ENCODE measurements at places on chromosomes 11 and 22.

DNA sequence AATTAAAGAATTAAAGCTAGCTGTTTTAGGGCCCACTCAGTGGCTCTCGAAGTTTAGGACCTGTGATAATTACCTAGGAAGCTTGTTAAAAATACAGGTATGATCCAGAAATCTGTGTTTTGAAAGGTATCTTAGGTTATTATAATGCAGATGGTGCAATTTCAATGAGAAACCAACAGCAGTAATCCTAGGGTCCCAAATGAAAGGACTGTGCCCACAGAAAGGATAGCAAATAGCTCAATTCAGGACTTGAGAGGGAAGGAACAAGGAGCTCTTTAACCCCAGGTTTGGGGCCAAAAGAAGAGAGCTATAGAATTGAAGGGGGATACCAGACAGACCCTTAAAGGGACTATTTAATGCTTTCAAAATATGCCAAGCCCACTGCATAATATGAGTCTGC is 11.7 kb downstream of the MMP20 start:
- DNase-seq: no peak

DNA sequence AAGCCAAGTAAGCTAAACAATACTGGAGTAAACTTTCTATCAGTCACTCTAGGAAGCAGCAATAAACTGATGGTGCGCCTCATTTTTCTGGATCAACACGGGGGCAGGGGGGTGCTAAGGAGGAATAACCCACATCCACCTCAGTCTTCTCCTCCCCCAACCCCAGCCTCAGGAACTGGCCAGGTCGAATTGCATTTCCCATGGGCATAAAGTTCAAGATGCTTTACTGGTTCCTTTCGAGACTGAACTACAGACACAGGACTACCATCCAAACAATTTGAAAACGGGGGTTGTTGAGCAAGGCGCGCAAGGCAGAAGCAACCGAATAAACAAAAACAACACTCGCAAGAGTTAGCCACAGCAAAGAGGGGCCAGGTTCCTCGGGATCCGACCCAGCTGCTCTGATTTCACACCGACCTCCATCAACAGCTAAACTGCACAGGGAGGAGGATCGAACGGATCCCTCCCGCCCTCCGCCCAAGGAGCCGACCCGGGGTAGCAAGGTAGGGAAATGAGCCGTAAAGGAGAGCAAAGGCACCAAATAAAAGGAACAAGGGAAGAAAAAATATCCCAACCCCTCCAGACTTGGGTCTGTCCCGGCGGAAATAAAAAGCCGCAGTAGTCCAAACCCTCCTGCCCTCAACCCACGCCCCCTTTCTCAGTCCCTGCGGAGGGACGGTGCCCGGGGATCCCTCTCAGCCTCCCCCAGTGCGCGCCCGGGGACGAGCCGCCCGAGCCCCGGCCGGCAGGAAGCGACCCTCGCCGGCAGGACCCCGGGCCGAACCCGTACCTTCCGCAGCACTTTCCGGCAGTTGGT is 801 bp downstream of the SESN3 start:
- DNase-seq: no peak

GRCh38 chr22:28397306-28397705 is 282.3 kb downstream of the TTC28 start:
- no peak for DNase-seq

DNA sequence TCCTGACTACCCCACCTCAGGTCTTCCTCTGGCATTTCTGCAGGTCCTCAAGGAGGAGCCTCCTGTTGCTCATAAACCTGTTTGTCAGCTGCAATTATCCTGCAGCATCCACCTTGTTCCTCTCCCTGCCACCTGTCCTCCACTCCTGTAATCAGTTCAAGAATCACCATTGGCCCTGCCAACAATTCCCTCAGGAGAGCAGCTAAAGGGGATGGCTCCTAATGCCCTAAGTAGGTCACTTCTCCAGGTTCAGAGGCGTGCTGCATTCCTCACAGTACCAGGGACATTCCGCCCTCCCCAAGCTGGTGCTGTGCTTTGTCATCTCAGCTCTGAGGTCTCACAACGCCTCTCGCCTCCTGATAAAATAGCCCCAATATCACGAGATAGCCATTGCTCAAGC is 2.1 kb downstream of the CLDN25 start:
- no peak for DNase-seq

- no peak for DNase-seq
Measured at GRCh38 chr11:44625759-44626523, 60.5 kb downstream of the CD82 start.

- DNase-seq: no peak
Measured at GRCh38 chr22:43293655-43294392, 49.3 kb downstream of the SCUBE1 start.

DNA sequence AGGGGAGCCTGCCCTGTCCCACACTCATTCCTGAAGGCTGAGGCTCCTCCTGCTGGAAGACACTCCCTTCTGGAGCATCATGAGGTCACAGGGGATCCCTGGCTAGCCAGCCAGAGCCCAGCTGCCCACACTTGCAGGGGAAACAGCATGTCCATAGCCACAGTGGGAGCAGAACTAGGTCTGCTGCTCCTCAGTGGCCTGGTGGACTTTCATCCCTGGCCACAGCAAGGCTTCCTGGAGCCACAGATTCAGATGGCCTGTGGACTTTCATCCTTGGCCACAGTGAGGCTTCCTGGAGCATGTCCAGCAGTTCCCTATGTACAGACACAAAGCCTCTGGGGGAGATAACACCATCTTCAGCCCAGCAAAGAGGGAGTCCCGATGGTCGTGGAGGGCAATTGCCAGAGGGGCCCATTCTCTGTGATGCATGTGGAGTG is 5.9 kb upstream of the APOL6 start:
- DNase-seq: no peak

- no peak for DNase-seq
Measured at GRCh38 chr11:124586238-124586860, 16.6 kb downstream of the OR8A1 start.

GRCh38 chr11:2149460-2149859 is 10.3 kb upstream of the IGF2 start:
- no peak for DNase-seq

GRCh38 chr11:1548221-1549070 is 23.6 kb downstream of the DUSP8 start:
- no peak for DNase-seq

DNA sequence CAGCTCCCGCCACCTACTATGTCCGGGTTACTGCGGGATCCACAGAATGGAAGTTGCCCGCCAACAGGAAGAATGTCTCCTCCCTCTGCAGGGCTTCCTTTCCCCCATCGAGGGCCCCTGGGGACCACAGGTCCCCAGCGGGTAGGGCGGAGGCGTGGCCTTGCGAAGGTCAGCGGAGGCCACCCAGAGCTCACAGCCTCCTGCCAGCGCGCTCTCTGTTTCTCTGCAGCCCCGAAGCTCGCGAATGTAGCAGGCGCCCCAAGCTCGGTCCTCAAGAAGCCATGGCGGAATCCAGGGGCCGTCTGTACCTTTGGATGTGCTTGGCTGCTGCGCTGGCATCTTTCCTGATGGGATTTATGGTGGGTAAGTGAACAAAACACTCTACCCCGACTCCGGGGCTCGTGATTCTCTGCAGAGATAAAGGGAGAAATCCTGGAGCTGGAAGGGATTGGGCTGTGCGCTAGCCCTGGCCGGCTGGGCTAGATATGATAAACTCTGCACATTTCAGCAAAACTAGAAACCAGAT is at the start of gene NAALAD2:
Gene NAALAD2 (plus strand): TSS at position 186 of the 526 bp plus-strand sequence. CDS start 96 bp downstream, at position 282.
- no peak for DNase-seq

- DNase-seq: no peak
Measured at GRCh38 chr11:118009864-118010737, 23.9 kb downstream of the IL10RA start.

DNA sequence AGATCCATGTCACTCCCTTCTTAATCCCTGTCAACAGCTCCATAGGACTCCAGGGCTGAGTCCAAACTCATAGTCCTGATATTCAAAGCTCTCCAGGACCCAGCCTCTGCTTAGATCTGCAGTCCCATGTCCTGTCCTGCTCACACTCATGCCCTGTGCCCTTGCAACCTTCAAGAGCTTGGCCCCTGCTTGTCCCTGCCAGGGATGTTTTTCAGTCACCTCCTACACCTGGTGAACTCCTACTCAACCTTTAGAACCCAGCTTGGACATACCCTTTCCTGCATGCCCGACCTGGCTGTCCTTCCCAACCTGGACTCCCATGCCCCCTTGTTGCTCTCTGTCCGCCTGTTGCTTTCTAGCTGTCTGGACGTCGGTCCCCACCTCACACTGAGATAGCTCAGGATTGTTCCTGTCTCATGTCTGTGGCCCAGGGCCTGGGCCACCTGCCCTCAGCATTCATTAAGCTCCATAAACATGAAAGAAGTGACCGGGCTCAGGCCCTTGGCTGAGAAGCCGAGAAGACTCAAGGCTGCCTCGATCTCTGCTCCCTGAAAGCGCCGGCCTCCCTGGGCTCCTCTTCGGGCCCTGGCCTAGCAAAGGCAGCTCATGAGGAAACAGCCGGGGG is 48.8 kb upstream of the RTL6 start:
- no peak for DNase-seq

DNA sequence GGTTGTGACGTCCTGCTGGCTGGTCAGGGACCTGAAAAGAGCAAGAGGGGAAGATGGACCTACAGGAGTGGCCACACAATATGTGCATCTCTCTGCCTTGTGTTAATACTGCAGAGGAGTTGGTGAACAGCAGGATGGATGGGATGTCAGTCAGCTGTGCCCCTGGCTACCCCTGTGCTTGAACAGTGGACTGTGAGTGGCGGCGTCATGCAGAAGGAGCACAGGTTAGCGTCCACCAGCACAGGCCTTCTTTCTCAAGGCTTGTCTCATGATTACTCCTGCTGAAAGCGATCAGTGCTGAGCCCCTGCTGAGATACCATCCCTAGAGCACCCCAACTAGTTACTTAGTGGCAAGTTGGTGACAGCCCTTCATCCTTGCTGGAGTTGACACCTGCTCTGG is 3.8 kb upstream of the CHKB start:
- DNase-seq: no peak

GRCh38 chr11:57605028-57605420 is 7.5 kb downstream of the SERPING1 start:
- DNase-seq: no peak

- DNase-seq: no peak
Measured at GRCh38 chr11:10329935-10330334, 25.1 kb downstream of the ADM start.

DNA sequence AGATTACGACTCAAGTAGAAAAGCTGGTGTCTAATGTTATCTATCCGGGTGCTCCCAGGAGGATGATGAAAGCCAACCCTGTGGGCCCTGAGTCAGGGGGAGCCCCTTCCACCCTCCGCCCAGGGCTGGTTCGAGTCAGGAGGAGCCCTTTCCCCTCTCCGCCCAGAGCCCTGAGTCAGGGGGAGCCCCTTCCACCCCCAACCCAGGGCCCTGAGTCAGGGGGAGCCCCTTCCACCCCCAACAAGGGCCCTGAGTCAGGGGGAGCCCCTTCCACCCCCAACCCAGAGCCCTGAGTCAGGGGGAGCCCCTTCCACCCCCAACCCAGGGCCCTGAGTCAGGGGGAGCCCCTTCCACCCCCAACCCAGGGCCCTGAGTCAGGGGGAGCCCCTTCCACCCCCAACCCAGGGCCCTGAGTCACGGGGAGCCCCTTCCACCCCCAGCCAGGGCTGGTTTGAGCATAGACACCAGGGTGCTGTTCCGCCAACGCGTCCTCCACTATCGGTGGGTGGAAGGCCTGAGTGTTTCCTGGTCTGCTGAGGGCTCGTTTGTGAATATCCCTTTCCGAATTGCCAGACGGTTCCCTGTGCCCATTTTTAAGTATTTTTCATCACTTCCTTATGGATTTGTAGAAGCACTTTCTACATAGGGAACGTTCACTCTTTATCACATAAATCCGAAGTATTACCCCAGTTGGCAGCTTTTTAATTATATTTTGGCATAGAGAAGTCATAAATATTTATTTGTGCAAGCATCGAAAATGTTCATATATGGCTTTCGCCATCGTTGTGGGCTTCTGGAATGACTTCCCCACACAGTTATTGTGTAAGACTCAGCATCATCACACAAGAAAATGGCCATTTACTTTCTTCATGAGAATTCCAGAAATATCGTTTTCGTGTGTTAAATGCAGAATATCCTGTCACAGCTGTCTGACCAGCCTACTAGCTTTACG is 380.6 kb downstream of the BRD1 start:
- DNase-seq: no peak

DNA sequence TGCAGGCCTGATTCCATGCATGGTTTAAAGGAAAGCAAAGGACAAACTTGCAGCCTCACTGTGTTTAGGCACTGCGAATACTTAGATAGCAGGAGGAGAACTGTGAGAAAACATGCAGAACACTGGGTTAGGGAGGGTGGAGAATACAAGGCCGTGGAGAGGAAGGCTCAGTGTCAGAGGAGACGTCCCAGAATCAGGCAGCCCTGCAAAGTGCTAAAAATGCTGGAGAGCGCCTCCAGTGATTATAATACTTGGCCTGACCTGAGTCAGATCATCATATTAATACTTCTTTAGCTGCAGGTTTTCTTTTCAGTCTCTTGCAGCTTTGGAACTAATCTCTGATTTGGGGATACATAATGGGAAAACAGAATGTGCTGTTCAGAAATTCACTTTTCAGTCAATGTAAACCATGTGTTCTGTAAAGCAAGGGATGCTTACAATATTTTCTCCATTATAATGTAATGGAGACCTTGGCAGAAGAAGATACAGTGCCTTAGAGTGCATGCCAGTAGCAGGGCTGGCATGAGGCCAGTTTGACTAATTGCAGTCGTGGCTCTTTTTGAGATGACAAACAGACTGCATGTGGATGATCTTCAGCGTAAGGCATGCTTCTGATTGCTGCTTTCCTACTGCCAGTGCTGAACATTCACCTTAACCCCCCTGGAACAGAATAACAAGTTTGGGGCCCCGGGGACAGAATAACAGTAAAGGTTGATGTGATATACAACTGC is 16.8 kb downstream of the EXT2 start:
- no peak for DNase-seq

GRCh38 chr11:70324376-70325115 is 54.1 kb downstream of the PPFIA1 start:
- no peak for DNase-seq

DNA sequence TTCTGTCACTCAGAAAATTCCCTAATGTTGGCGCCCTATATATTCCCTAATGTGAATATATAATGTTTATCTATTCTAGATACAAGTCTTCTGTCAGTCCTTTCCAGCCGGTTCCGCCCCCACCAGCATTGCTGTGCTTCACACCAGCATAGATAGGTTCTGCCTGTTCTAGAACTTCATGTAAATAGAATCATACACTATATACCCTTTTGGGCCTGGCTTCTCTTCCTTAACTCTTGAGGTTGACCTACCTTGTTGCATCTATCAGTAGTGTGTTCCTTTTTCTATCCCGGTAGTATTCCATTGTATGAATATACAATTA is 34.6 kb downstream of the OTOG start:
- DNase-seq: no peak

GRCh38 chr11:2531277-2531986 is 86.6 kb downstream of the KCNQ1 start:
- DNase-seq: no peak
